ENCODE measurements at places on chromosomes 1 and 21. TPM values are rescaled to one million over a fixed set of nuclear protein-coding genes. Genes with fewer than 3 reads are reported as not detected.
A peak's percentile ranks its signal among the peaks of the same experiment; 100 is the strongest.

DNA sequence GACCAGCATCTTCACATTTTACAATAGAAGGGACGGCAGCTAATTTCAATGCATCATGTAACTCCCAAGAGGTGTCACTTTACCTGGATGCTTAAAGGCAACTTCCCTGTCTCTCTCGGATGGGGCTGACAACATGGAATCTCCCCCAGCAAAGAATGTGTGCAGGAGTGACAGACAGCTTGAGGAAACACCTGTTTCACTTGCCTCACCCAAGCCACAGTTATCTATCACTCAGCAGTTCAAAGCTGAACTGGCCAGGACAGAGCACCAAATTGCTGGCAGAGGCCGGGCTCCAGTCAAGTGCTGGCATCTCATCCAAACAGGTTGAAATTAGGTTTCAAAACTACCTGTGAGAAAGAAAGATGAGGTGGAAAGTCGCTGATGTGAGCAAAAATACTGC, 538.0 kb upstream of the PLXNA2 start:
- H3K4me1 ChIP-seq: no peaks in the 10 kb centered on the region
- H3K27ac ChIP-seq: no peak overlapping the region
- DNase-seq: no peak
- no peaks in the 10 kb centered on the region for H3K36me3 ChIP-seq

Gene WDR4
- total RNA-seq: 75.1 TPM

Gene UBIAD1
- total RNA-seq: 32.5 TPM

Gene GSTM2
- 18.4 TPM for total RNA-seq

Gene MAP1LC3C
- total RNA-seq: not detected

Gene SLC22A15
- 0.36 TPM for total RNA-seq

GRCh38 chr1:6528492-6528891, 25.8 kb downstream of the NOL9 start:
- H3K27me3 ChIP-seq: no peaks in the 10 kb centered on the region
- no peak overlapping the region for H3K27ac ChIP-seq
- peaks cover 1% of the 10 kb centered on the region for H3K4me1 ChIP-seq

Gene TAS1R1
- not detected for total RNA-seq

- no peaks in the 10 kb centered on the region for H3K4me1 ChIP-seq
- H3K4me3 ChIP-seq: no peak overlapping the region
- no peak overlapping the region for H3K27ac ChIP-seq
- no peaks in the 10 kb centered on the region for H3K36me3 ChIP-seq
These were observed 166.2 kb downstream of the URB2 start for GRCh38 chr1:229792012-229792975.

DNA sequence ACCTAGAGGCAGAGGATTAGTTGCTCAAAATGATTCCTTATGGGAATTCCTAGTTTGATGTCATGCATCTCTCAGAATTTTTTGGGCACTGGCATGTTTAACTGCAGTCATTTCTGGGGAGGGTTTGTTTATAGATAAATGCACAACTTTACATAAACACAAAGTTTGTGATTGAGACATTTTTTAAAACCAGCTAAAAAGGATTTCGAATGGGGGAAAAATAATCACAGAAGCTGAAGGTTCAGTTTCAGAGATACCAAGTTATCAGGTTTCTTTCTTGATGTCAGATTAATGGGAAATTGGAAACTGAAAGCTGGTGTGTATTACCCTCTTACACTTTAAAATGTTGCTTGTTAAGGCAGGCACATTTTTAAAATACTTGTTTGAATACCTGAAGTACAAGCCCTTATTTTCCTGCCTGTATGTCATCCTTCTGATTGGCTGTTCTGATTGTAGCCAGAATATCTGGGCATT, 72.1 kb downstream of the DISP1 start:
- no peak for DNase-seq
- H3K4me3 ChIP-seq: no peak overlapping the region
- H3K27me3 ChIP-seq: no peaks in the 10 kb centered on the region
- H3K4me1 ChIP-seq: peaks cover 2% of the 10 kb centered on the region

DNA sequence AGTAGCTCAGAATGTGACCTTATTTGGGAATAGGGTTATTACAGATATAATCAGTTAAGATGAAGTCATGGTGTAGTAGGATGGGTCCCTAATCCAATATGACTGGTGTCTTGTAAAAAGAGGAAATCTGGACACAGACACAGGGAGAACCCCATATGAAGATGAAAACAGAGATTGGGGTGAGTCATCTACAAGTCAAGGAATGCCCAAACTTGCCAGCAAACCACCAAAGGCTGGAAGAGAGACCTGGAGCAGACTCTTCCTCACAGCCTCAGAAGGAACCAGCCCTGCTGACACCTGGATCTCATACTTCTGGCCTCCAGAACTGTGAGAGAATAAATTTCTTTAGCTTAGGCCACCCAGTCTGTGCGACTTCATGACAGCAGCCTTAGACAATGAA, 29.9 kb downstream of the KRTAP19-8 start:
- H3K27ac ChIP-seq: no peak overlapping the region
- H3K4me3 ChIP-seq: no peak overlapping the region
- peaks cover 1% of the 10 kb centered on the region for H3K36me3 ChIP-seq

GRCh38 chr1:233238884-233239431, 56.6 kb downstream of the PCNX2 start:
- no peak overlapping the region for H3K4me3 ChIP-seq
- H3K4me1 ChIP-seq: peaks cover 3% of the 10 kb centered on the region
- H3K36me3 ChIP-seq: peaks cover 11% of the 10 kb centered on the region
- H3K27ac ChIP-seq: no peak overlapping the region
- no peaks in the 10 kb centered on the region for H3K27me3 ChIP-seq

GRCh38 chr1:159843459-159843858, 16.8 kb downstream of the SLAMF8 start:
- H3K27ac ChIP-seq: no peak overlapping the region
- no peak overlapping the region for H3K4me3 ChIP-seq
- no peak for DNase-seq
- no peaks in the 10 kb centered on the region for H3K36me3 ChIP-seq
- H3K4me1 ChIP-seq: peaks cover 4% of the 10 kb centered on the region
- peaks cover 30% of the 10 kb centered on the region for H3K27me3 ChIP-seq

- H3K4me1 ChIP-seq: no peaks in the 10 kb centered on the region
- no peak overlapping the region for H3K27ac ChIP-seq
- DNase-seq: no peak
- peaks cover 29% of the 10 kb centered on the region for H3K27me3 ChIP-seq
These were observed 25.3 kb upstream of the ZNF697 start for GRCh38 chr1:119673171-119673940.

- no peak overlapping the region for H3K27ac ChIP-seq
- H3K4me3 ChIP-seq: no peak overlapping the region
- H3K36me3 ChIP-seq: no peaks in the 10 kb centered on the region
- no peaks in the 10 kb centered on the region for H3K27me3 ChIP-seq
- no peak for DNase-seq
These were observed 52.3 kb downstream of the GRIK1 start for GRCh38 chr21:29887313-29888009.

GRCh38 chr1:24186711-24186992, 437 bp downstream of the IFNLR1 start:
- peaks cover under 1% of the 10 kb centered on the region for H3K36me3 ChIP-seq
- H3K27me3 ChIP-seq: peaks cover 2% of the 10 kb centered on the region
- peak overlapping the region; percentile 78 for H3K27ac ChIP-seq
- H3K4me3 ChIP-seq: peak overlapping the region; percentile 82
- H3K4me1 ChIP-seq: peaks cover 29% of the 10 kb centered on the region

DNA sequence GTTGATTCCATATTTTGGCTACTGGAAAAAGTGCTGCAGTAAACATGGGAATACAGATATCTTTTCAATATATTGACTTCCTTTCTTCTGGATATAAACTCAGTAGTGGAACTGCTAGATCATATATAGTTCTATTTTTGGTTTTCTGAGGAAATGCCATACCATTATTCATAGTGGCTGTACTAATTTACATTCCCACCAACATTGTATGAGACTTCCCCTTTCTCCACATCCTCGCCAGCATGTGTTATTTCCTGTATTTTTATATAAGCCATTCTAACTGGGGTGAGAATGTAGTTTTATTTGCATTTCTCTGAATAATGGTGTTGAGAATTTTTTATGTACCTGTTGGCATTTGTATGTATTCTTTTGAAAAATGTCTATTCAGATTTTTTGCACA, 385.2 kb downstream of the NUF2 start:
- H3K27me3 ChIP-seq: no peaks in the 10 kb centered on the region
- DNase-seq: no peak
- no peak overlapping the region for H3K27ac ChIP-seq
- H3K4me1 ChIP-seq: no peaks in the 10 kb centered on the region

DNA sequence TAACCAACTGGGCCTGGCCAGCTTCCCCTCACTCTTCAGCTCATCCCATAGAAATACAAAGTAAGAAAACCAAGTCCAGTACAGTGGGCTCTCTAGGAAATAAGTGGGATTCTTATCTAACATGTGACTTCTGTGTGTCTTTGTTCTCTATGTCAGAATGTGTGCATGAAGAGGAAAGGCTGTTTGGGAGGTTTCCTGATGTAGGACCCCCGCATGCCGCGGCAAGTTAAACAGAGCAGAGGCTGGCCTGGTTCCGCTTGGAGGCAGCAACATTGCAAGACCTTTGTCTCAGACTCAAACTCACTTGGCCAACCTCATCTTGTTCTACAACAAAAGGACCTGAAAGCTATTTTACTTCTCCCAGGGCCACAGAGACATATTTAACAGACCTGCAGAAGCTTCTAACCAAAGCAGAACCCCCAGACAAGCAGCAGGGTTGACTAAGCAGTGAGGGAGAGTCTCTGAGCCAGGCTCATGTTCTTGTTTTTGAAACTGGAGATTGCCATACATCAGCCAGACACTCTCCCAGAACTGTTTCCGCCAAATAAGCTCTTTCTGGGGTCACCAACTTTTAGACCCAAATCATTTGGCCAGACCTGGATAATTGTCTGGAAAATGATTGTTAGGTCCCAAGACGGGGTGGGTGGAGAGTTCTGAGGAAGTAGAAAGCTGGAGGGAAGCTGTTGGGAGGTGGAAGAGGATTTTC, 6.2 kb downstream of the MTARC2 start:
- H3K4me1 ChIP-seq: no peaks in the 10 kb centered on the region
- no peak overlapping the region for H3K27ac ChIP-seq
- H3K27me3 ChIP-seq: peaks cover 22% of the 10 kb centered on the region
- no peak for DNase-seq

Gene ZMYND12
- 0.12 TPM for total RNA-seq

DNA sequence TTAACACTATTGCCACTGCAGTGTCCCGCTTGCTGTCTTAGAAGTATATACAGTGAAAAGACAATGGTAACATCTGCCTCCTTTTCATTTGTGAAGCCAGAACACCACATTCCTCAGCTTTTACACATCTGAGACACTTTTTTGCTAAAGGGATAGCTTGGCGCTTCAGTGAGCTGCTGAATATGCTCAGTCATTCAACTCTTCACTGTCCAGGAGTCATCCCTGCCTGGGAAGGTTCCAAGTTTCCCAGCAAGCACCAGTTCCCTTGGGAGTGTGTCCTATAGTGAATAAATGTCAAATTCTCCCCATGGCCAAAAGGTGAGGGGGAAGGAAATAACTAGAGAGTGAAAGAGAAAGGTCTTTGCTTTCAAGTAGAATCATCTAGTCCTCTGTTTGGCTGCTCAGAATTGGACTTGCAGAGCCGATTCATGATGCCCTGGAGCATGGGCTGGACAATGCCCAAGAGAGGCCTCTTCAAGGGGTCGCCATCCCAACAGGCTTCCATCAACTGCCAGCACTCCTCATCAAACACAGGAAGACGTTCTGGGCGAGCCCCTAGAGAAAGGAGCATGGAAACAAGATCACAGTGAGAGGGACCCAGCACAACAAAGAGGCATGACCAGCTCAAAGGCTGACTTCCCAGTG, 25.5 kb upstream of the RBBP5 start:
- H3K4me1 ChIP-seq: no peaks in the 10 kb centered on the region
- H3K27me3 ChIP-seq: no peaks in the 10 kb centered on the region
- no peak overlapping the region for H3K27ac ChIP-seq
- DNase-seq: no peak
- H3K36me3 ChIP-seq: peaks cover 38% of the 10 kb centered on the region

DNA sequence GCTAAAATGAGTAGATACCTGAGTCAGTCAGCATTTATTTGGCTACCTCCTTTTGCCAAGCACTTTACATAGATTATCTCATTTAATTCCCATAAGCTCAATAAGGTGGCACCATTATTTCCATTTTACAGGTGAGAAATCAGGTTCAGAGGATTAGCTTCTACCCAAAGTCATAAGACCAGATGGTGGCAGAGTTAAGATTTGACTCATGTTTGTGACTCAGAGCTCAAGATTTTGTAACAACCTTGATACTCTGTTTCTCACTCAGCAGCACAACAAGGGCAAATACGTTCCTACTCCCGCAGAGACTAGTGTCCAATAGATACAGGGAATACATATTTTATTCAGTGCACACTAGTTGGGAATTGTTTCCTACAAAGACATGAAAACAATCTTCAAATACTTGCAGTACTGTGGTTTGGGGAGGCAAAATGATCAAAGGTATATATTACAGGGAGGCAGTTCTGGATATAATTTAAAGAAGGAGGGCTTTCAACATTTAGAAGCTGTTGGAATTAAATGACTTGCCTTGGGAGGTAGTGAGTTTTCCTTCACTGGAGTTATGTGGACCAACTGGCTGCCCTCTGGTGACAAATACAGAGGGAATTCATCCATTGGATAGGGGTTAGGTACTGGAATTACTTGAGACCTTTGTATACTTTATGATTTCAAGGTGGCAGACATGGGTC, 3.6 kb downstream of the LEPR start:
- no peak overlapping the region for H3K4me3 ChIP-seq
- H3K27ac ChIP-seq: peak overlapping the region; percentile 14
- H3K27me3 ChIP-seq: no peaks in the 10 kb centered on the region
- peaks cover 29% of the 10 kb centered on the region for H3K36me3 ChIP-seq
- DNase-seq: peak; percentile 65

- H3K27ac ChIP-seq: peak overlapping the region; percentile 79
- H3K36me3 ChIP-seq: peaks cover 43% of the 10 kb centered on the region
- H3K4me3 ChIP-seq: peak overlapping the region; percentile 31
- DNase-seq: peak; percentile 63
These were observed 20.5 kb downstream of the RCSD1 start for GRCh38 chr1:167650269-167651160.

DNA sequence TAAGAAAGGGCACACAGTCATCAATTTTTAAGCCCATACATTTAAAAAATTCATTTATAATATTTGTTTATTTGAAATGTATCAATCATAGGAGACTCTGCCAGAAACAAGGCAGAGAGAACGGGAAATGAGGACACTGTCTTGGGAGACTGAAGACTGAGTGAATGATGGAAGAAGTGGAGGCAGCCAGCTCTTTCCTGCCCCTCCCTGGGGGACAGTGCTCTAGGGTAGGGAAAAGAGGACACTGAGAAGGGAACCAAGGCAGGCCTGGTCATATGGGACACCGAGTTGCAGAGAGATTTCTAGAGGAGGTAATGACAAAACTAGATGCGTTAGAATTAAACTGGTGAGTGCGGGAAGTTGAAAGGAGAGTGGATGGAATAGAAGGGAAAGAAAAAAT, 31.6 kb downstream of the EEIG2 start:
- no peak overlapping the region for H3K4me3 ChIP-seq
- H3K27me3 ChIP-seq: no peaks in the 10 kb centered on the region
- DNase-seq: no peak
- peaks cover 5% of the 10 kb centered on the region for H3K36me3 ChIP-seq

DNA sequence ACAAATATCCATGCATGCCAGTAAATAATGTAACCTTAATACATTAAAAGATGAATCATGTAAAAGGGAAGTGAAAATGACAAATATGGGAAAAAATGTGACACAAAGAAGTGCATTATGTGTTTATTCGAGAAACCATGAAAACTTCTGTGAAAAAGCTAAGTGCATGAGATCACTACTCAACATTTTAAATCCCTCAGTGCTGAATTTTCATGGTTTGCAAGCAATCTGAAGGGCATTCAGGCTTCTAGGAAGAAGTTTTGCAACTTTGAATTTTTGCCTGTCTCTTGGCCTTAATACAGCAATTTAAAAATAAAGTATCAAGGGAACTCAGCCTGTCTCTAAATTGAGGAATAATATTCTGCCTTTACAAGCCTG, 78.2 kb downstream of the MAP3K7CL start:
- H3K4me3 ChIP-seq: no peak overlapping the region
- no peaks in the 10 kb centered on the region for H3K27me3 ChIP-seq
- H3K4me1 ChIP-seq: peaks cover 10% of the 10 kb centered on the region
- H3K27ac ChIP-seq: no peak overlapping the region
- no peak for DNase-seq
- no peaks in the 10 kb centered on the region for H3K36me3 ChIP-seq
